ENCODE measurements at places on chromosomes 13 and 19.

GRCh38 chr13:19960653-19960976 lies 2.1 kb downstream of the ZMYM2 start:
- no peak for DNase-seq

- DNase-seq = no peak
These were observed 26.7 kb downstream of the LATS2 start for GRCh38 chr13:21034603-21035191.

GRCh38 chr19:38063928-38064327 lies 156.9 kb downstream of the SIPA1L3 start:
- DNase-seq = no peak

GRCh38 chr13:45798851-45799250 lies 52.7 kb downstream of the SIAH3 start:
- DNase-seq = no peak

- DNase-seq = no peak
These were observed 5.4 kb downstream of the COL4A2 start for GRCh38 chr13:110312339-110313031.

DNA sequence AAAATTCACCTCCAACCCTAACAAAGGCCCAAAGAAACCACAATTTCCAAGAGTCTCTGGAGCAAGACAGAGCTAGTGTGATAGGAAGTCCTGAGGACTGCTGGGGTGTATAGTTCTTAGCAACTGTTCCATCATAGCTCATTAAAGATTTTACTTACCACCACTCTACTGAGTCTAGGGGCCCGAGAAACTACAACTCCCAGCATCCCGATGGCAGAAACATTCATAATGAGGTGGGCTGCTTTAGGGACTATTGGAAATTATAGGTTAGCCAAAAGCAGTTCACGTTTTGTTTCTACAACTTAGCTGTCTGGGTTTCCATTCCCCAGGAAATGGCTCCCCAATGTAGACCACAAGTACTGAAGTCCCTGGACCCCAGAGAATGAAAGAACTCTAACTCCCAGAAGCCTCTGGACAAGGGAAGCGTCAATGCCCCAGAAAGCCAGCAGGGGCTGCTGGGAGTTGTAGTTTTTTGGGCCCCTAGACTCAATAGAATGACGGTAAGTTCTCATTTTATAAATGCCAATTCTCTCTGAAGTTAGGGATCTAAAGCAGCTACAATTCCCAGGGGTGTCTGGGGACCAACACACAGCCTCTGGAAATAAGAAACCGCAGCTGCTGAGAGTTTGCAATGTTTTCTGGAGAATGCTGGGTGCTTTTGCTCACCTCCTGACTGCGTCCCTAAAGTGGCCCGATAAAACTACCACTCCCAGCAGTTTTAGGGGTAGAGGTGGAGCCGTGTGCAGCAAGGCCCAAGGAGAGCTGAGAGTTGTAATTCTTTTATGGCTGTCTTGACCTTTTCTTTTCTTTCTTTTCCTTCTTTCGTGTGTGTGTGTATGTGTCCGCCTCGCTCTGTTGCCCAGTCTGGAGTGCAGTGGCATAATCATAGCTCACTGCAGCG lies 11.1 kb downstream of the FTL start:
- peak; percentile 55 for DNase-seq

DNA sequence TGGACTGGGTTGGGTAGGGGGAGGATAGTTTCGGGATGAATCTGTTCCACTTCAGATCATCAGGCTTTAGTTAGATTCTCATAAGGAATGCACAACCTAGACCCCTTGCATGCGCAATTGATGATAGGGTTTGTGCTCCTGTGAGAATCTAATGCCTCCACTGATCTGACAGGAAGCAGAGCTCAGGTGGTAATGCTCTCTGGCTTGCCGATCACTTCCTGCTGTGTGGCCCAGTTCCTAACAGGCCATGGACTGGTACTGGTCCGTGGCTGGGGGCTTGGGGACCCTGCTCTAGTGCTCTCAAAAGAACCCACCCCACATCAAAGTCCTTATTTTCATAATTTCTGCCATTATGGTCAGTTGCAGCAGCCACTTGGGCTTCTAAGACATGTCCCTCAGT lies 30.1 kb downstream of the DNAJC3 start:
- DNase-seq = no peak

- no peak for DNase-seq
These were observed 147.1 kb downstream of the NHLRC3 start for GRCh38 chr13:39185326-39185725.

DNA sequence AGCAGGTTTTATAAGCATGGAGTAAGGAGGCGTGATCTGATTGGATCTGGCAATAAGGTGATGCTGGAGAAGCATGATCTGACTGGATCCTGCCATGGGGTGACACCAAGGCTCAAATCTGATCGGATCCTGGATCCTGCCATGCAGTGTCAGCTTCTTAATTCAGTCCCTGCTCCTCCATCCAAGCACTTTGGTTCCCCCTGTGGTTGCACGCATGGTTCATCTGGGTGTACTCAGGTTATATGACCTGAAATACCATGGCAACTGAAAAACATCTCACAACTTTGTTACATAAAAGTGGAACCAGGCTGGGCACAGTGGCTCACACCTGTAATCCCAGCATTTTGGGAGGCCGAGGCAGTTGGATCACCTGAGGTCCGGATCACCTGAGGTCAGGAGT lies 17.6 kb upstream of the KLK4 start:
- DNase-seq = peak; percentile 70

- DNase-seq = no peak
These were observed 49.4 kb downstream of the RASA3 start for GRCh38 chr13:114082849-114083645.

DNA sequence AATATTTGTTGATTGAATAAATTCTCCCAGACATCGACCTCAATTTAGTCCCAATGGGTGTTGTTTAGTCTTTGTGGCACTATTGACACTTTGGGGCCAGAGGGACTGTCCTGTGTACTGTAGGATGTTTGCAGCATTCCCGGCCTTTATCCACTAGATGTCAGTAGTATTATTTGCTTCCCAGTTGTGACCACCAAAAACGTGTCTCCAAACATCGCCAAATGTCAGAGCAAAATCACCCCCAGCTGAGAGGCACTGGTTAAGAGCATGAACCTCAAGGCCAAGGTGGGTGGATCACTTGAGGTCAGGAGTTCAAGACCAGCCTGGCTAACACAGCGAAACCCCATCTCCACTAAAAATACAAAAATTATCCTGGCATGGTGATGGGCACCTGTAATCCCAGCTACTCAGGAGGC lies 15.4 kb downstream of the NLRP12 start:
- peak; percentile 26 for DNase-seq

Measured in DMS53 (cell line).